ENCODE measurements at places on chromosomes 3 and 15.

GRCh38 chr3:180646187-180646790 lies 33.0 kb downstream of the CCDC39 start:
- DNase-seq = no peak

- no peak for DNase-seq
Measured at GRCh38 chr15:25508369-25509002, 69.7 kb upstream of the UBE3A start.

DNA sequence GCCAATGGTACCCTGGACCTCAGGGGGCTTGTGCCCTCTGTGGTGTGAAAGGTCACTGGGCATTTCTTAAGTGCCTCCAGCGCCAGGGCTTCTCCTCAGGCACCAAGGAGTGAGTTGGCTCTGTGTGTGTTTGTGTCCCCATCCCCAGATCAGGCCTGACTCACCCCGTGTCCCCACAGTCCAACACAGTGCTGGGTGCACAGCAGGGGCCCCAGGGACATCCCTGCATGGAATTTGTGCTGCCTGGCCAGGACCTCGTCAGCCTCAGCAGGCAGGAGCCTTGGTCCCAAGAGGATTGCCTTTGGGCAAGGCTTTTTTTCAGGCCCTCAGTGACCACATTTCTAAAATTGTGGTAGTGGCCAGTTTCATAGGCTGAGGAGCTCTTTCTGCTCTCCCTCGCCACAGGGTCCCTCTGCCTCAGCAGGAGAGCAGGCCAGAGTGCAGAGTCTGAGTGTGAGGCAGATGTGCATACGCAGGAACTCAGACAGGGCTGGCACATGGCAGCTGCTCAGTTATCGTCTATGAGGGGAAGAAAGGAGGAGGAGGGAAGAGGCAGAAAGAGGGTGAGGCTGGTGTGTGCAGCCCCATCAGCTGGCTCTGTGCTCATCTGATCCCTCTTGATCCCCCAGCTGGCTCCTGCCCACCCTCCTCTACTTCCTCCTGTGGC lies 215.6 kb downstream of the RPLP1 start:
- no peak for DNase-seq

- no peak for DNase-seq
Measured at GRCh38 chr15:34644061-34644460, 60.6 kb upstream of the GOLGA8B start.

- no peak for DNase-seq
Measured at GRCh38 chr3:108879915-108880314, 57.3 kb downstream of the TRAT1 start.

- DNase-seq = no peak
Measured at GRCh38 chr3:127431066-127431465, 143.2 kb upstream of the PRR20G start.

GRCh38 chr15:91165850-91166249 lies 65.8 kb downstream of the SV2B start:
- no peak for DNase-seq

DNA sequence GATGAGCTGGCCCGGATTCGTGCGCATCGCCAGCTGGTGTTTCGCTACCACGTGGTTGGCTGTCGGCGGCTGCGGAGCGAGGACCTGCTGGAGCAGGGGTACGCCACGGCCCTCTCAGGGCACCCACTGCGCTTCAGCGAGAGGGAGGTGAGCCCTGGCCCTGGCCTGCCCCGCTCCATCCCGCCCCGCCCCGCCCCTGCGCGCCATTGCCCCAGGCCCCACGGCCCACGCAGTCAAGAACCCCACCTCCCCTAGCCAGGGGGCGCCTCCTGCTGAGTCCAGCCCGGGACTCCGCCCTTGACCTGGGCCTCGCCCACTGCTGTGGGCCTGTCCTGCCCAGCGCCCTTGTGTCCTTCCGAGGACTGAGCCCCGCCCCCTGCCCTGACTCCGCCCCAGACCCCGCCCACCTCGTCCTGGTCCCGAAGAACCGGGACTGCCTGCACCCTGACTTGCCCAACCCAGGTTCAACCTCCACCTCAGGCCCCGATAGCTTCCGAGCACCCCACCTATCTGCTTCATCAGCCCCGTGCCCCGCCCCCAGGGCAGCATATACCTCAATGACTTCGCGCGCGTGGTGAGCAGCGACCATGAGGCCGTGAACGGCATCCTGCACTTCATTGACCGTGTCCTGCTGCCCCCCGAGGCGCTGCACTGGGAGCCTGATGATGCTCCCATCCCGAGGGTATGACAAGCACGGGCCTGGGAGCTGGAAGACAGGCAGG lies 14.8 kb downstream of the NT5DC2 start:
- no peak for DNase-seq

GRCh38 chr3:100205171-100205570 lies 55.6 kb upstream of the TBC1D23 start:
- DNase-seq = no peak

GRCh38 chr3:189953551-189953950 lies 167.1 kb downstream of the P3H2 start:
- no peak for DNase-seq

GRCh38 chr15:98537516-98538060 lies 110.8 kb upstream of the IGF1R start:
- DNase-seq = no peak

DNA sequence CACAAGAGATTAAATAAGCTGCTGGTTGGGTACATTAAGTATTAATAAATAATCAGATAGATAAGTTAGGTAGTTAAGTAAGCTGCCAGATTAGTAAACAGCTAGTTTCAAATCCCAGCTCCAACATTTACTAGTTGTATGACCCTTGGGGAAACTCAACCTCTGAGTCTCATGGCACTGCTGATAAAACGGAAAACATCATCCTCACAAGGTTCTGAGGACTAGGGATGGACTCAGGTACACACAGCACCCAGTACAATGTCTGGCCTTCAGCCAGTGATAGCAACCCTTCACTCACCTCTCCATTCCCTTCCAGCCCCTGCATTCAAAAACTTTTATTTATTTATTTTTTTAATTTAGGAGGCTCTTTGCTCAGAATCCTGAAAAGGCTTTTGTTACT lies 32.3 kb downstream of the B3GNT5 start:
- no peak for DNase-seq

- no peak for DNase-seq
Measured at GRCh38 chr3:171933441-171933840, 90.3 kb downstream of the TMEM212 start.

DNA sequence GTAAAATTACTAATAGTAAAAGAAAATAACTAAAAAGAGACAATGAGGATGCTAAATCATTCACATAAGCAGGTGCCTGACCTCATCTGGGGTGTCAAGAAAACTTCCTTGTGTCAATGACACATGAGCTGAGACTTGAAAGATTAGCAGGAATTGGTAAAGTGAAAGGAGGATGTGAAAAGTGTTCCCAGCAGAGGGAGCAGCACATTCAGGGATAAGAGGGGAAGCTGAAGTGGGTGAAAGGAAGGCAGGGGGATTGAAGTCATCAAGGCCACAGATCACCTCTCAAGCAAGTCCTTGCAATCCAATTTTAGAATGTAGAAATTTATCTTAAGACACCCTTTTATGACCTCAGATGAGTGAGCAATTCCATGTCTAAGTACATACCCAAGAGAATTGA lies 60.2 kb upstream of the ACP3 start:
- no peak for DNase-seq

DNA sequence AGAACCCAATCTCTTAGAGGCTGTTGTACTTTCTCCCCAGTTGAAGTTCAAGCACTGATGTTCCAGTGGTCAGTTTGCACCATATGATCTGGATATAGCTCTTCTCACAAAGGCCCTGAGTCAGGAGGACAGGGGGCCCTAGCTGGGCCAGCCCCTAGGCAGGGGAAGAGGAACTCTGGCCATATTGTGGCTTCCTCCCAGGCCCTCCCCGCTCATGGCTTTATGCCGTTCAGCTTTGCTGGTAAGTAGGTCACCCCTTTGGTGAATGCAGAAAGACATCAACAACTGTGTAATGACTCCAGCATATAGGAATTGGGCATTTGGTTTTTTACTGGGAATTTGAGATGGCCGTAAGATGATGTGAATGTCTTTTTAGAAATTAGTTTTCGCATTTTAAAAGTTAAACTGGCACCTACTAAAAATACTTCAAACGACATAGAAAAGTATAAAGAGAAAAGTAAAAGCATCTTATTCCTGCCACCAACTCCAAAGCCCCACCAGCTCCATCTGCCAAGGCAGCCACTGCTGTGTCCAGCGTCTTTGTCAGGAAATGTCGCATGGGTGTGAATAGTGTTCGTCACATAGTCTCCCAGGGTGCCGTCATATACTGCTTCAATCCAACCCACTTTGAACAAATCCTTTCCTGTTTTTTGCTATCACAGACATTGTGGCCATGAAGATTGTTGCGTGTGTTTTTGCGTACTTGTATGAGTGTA lies 25.3 kb downstream of the CCR9 start:
- no peak for DNase-seq

- no peak for DNase-seq
Measured at GRCh38 chr3:171811913-171812335, 1.6 kb upstream of the PLD1 start.

- no peak for DNase-seq
Measured at GRCh38 chr15:36579792-36580431, 486 bp downstream of the CDIN1 start.

GRCh38 chr15:90883526-90883975 lies 753 bp upstream of the FES start:
- no peak for DNase-seq

- DNase-seq = no peak
Measured at GRCh38 chr15:52746162-52746757, 43.9 kb downstream of the ONECUT1 start.

DNA sequence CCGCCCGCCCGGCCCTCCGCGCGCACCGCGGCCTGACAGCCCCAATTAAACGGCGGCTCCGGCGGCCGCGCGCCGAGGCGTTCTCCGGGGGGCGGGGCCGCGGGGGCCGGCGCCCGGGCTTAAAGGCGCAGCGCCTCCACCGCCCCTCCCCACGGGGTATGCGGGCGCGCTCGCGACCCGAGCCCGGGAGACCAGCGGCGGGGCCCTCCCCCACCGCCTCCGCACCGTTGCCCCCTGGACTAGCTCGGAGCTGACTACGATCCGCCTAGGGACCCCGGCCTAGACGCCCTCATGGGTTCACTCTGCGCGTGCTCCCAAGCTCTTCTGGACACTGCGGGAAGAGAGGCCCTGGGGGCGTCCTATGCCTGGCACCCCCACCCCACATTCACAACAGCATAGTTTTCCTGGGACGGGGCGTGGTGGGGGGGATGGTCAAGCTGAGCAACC lies at the start of gene DUSP7:
TSS of gene DUSP7 (minus strand) at position 51 of the 447 bp plus-strand sequence. CDS start 205 bp downstream, outside the sequence.
- DNase-seq = no peak

GRCh38 chr15:23403550-23403949 lies 43.5 kb downstream of the GOLGA6L2 start:
- no peak for DNase-seq

GRCh38 chr15:44706946-44707636 lies 4.0 kb downstream of the PATL2 start:
- no peak for DNase-seq

GRCh38 chr15:80967991-80968510 lies 21.6 kb downstream of the MESD start:
- no peak for DNase-seq

DNA sequence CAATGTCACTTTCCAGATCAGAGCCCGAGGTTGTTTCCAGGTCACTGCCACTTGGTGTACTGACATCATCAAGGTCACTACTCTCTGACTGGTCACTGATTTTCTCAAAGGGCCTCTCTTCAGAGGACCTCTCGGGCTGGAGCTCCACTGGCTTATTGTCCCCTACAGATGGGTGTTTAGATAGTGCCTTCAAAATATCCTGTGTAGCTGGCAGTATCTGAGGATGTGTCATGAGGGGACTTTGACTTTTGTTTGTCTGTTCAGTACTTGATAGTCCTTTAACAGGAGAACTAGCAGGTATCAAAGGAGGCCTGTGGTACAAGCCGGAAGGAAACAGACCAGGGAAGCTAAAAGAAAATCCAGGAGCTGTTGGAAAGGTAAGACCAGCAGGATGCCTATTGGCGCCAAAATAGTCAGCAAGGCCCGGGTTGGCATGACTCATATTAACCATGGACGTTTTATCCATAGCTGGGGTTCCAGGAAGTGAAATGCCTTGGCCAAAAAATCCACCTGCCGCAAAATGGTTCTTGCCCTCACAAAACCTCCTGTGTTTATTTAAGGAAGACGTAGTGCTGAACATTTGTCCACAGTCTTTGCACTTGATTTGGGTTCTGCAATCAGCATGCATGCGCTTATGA lies 547.3 kb downstream of the MECOM start:
- no peak for DNase-seq

GRCh38 chr3:131957980-131958379 lies 76.8 kb downstream of the CPNE4 start:
- DNase-seq = no peak

- no peak for DNase-seq
Measured at GRCh38 chr3:128390867-128391266, 75.8 kb downstream of the DNAJB8 start.

GRCh38 chr3:13016083-13016720 lies 57.0 kb downstream of the IQSEC1 start:
- no peak for DNase-seq

- DNase-seq = no peak
Measured at GRCh38 chr3:58529516-58530353, 7.3 kb downstream of the ACOX2 start.
